ENCODE measurements at places on chromosomes 16 and 17.
A peak's percentile ranks its signal among the peaks of the same experiment; 100 is the strongest.

DNA sequence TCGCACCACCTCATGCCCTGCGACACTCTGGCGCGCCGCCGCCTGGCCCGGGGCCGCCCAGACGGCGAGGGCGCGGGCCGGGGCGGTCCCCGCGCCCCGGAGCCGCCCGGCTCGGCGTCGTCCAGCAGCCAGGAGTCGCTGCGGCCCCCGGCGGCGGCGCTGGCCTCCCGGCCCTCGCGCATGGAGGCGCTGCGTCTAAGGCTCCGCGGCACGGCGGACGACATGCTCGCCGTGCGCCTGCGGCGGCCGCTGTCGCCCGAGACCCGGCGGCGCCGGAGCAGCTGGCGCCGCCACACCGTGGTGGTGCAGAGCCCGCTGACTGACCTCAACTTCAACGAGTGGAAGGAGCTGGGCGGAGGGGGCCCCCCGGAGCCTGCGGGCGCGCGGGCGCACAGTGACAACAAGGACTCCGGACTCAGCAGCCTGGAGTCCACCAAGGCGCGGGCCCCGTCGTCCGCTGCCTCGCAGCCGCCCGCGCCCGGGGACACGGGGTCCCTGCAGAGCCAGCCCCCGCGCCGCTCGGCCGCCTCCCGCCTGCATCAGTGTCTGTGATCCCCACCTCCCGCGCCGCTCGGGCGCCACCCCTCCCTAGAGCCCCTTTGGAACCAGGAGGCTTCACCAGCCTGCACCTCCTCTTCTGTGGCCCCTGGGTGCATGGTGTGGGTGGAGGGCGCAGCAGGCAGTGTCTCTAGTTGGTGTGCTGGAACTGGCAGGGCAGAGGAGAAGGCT lies 82.3 kb downstream of the ARHGAP23 start:
- H3K36me3 ChIP-seq = peaks cover 5% of the 10 kb centered on the region
- no peak overlapping the region for H3K27ac ChIP-seq
- DNase-seq = no peak
- H3K4me3 ChIP-seq = peak overlapping the region; percentile 47
- H3K27me3 ChIP-seq = peaks cover 47% of the 10 kb centered on the region

DNA sequence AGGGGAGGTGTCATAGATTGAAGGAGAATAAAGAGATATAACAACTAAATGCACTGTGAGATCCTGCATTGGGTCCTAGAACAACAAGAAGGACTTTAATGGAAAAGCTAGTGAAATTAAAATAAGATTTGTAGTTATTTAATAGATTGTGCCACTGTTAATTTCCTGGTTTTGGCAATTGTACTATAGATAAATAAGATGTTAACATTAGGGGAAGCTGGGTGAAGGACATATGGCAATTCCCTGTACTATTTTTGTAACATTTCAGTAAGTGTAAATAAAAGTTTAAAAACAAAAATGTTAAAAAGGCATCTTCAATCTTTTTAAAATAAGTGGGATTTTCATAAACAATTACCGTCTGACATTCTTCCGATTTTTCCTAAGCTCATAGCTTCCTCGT lies 258.4 kb upstream of the AXIN2 start:
- peaks cover 13% of the 10 kb centered on the region for H3K27me3 ChIP-seq
- no peak for DNase-seq
- H3K36me3 ChIP-seq = peaks cover 3% of the 10 kb centered on the region
- no peaks in the 10 kb centered on the region for H3K4me1 ChIP-seq

DNA sequence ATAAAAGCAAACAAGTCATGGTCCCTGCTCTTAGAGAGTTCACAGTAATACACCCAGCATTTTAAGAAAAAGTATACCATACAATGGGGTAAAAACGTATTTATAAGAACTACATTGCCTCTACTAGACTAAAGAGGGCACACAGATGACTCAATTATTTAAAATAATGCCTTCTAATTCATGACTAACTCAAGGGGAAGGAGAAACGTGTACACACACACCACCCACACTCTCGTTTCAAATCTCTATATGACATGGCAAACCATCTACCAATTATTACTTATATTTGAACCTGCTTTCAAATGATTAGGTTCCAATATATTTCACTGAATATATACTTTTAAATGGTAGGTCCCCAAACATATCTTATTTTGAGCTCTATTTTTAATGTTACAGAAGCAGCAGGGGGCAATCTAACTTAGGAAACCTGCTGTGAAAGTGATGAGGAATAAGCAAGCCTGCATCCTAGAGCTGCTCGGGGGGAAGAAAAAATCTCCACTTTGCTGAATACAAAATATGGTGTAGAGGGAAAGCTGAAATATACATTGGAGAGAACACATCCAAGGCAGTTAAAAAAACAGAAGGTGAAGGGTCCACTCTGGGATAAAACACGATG lies 232.4 kb upstream of the PSMD7 start:
- no peak overlapping the region for H3K27ac ChIP-seq
- DNase-seq = no peak
- peaks cover 2% of the 10 kb centered on the region for H3K36me3 ChIP-seq
- peaks cover 18% of the 10 kb centered on the region for H3K27me3 ChIP-seq
- no peak overlapping the region for H3K4me3 ChIP-seq

GRCh38 chr16:88967830-88968588 lies 9.0 kb downstream of the CBFA2T3 start:
- peaks cover 10% of the 10 kb centered on the region for H3K4me1 ChIP-seq
- peak overlapping the region; percentile 78 for H3K4me3 ChIP-seq
- H3K27ac ChIP-seq = no peak overlapping the region
- DNase-seq = no peak
- H3K27me3 ChIP-seq = peaks cover 46% of the 10 kb centered on the region
- peaks cover 5% of the 10 kb centered on the region for H3K36me3 ChIP-seq

DNA sequence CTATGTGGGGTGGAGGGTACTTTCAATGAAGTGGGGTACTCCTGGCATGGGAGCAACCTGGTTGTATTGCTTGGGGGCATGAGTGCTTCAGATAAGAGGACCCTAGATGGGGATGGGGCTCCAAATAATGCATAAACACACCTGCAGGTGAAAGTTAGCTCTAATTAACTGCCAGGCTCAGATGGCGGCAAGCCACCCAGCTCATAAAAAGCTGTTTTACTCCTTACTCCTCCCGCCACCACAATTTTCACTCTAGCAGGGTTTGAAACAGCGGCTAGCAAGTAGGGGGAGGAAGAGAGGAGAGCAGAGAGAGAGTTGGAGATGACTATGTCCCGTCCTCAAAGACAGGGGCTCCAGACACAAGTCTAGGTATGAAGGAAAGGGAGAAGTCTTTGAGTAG lies 117.7 kb upstream of the WSCD1 start:
- no peaks in the 10 kb centered on the region for H3K4me1 ChIP-seq
- no peak for DNase-seq
- H3K27ac ChIP-seq = no peak overlapping the region
- H3K4me3 ChIP-seq = no peak overlapping the region
- H3K36me3 ChIP-seq = no peaks in the 10 kb centered on the region

DNA sequence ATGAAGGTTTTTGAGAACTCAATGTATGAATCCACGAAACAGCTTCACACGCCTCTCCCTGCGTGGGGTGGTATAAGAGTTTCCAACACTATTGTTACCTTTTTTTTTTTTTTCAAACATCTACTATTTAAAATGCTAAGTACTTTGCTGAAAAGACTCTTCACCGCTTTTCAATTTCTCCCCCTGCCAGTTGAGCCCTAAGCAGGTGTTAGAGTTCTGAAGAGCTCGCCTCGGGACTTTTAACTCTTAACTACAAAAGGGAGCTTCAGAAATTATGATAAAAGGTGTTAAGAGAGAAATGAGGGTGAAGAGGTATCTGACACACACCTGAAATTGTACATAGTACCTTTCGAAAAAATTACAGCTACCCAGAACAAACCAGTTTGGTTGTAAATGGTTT lies 20.9 kb upstream of the PSMD7 start:
- no peak overlapping the region for H3K4me3 ChIP-seq
- DNase-seq = no peak
- no peaks in the 10 kb centered on the region for H3K4me1 ChIP-seq
- peaks cover 3% of the 10 kb centered on the region for H3K36me3 ChIP-seq
- peaks cover 43% of the 10 kb centered on the region for H3K27me3 ChIP-seq

DNA sequence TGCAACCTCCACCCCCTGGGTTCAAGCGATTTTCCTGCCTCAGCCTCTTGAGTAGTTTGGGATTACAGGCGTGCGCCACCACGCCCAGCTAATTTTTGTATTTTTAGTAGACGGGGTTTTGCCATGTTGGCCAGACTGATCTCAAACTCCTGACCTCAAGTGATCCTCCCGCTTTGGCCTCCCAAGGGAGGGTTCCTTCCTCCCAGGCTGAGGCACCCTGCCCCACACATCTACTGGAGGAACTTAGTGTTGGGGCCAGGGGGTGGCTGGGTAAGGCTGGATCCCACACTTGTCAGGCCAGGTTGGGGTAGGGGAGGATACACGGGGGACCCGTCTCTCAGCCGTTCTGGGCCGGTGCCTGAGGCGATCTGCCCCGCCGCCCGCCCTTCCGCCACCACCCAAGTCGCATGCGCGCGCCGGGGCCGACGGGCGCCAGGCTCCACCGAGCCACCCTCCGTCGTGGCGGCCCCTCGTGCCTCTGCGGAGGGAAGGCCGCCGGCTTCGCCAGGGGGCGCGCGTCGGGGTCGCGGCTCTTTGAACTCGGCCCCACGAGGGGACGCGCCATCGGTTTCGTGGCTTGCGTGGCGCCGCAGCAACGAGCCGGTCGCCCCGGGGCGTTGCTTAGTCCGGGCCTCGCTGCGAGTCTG lies 15.9 kb downstream of the GRB7 start:
- DNase-seq = peak; percentile 67
- H3K4me3 ChIP-seq = peak overlapping the region; percentile 86
- no peaks in the 10 kb centered on the region for H3K27me3 ChIP-seq
- H3K27ac ChIP-seq = peak overlapping the region; percentile 16
- H3K36me3 ChIP-seq = no peaks in the 10 kb centered on the region
- H3K4me1 ChIP-seq = peaks cover 41% of the 10 kb centered on the region

GRCh38 chr16:76441876-76442275 lies 164.7 kb downstream of the CNTNAP4 start:
- DNase-seq = no peak
- H3K27ac ChIP-seq = no peak overlapping the region
- H3K27me3 ChIP-seq = no peaks in the 10 kb centered on the region
- H3K36me3 ChIP-seq = no peaks in the 10 kb centered on the region

GRCh38 chr17:81256616-81257015 lies 17.5 kb downstream of the NDUFAF8 start:
- no peak overlapping the region for H3K4me3 ChIP-seq
- H3K4me1 ChIP-seq = peaks cover 14% of the 10 kb centered on the region
- H3K27me3 ChIP-seq = no peaks in the 10 kb centered on the region
- no peak overlapping the region for H3K27ac ChIP-seq

- no peak for DNase-seq
- no peaks in the 10 kb centered on the region for H3K4me1 ChIP-seq
- H3K4me3 ChIP-seq = no peak overlapping the region
- no peaks in the 10 kb centered on the region for H3K36me3 ChIP-seq
- no peaks in the 10 kb centered on the region for H3K27me3 ChIP-seq
Observed at GRCh38 chr16:516301-516700, 11.2 kb upstream of the CAPN15 start.

GRCh38 chr16:64865069-64865696 lies 256.7 kb downstream of the CDH11 start:
- no peaks in the 10 kb centered on the region for H3K36me3 ChIP-seq
- H3K4me1 ChIP-seq = no peaks in the 10 kb centered on the region
- no peak overlapping the region for H3K27ac ChIP-seq
- H3K4me3 ChIP-seq = no peak overlapping the region

GRCh38 chr17:79045842-79046196 lies 21.9 kb downstream of the C1QTNF1 start:
- DNase-seq = peak; percentile 49
- H3K4me1 ChIP-seq = peaks cover 18% of the 10 kb centered on the region
- H3K27me3 ChIP-seq = peaks cover 24% of the 10 kb centered on the region
- H3K36me3 ChIP-seq = peaks cover 4% of the 10 kb centered on the region
- no peak overlapping the region for H3K27ac ChIP-seq

DNA sequence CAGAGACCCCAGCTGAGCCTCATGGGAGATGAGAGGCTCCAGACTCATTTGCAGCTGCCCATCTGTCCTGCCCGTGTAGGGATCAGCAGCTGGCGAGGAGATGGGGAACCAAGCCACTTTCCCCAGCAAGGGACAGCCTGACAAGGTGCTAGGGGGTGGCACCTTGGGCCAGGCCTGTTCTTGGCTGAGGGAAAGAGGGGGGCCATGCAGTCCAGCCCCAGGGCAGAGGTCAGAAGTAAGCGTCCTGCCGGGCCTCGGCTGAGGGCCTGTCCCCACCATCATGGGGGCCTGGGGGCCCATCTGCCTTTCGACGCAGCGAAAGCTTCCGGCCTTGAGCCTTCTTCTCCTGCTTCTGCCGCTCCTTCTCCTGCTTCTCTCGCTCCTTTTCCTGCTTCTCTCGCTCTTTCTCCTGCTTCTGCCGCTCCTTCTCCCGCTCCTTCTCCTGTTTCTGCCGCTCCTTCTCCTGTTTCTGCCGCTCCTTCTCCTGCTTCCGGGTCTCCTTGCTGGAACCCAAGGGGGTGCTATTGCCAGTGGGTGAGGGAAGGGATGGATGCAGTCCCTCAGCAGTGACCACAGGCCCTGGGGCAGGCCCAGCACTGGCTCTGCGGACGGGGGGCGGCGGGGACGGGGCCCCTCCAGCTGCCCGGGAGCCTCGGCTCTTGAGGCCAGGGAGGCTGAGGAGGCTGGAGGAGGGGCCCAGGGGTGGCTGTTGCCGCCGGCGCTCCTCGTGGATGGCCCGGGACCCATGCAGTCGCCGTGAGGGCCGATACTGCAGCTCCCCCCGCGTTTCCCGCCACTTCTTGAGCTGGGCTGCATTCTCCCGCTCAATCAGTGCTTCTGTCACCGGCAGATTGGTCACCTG lies 2.8 kb upstream of the CD2BP2 start:
- no peak overlapping the region for H3K27ac ChIP-seq
- no peak for DNase-seq
- peaks cover 8% of the 10 kb centered on the region for H3K36me3 ChIP-seq

DNA sequence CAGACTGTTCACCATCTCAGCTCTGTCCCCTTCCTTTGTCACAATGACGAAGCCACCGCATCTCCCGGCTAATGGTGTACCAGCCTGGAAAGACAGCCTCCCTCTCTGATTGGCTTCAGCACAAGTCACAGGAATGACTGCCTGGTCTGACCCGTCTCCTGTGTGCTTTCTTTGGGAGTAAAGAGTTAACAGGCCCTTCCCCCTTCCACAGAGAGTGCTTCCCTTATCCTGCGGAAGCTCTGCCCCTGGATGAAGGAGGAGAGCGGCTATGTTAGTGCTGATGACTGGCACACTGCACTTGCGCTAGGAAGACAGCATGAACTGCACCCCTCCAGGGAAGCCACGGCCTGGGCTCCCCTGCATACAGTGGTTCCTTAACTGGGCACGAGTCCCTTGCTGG lies 11.3 kb downstream of the USB1 start:
- no peak overlapping the region for H3K27ac ChIP-seq
- DNase-seq = no peak
- peaks cover 2% of the 10 kb centered on the region for H3K36me3 ChIP-seq
- peaks cover 2% of the 10 kb centered on the region for H3K4me1 ChIP-seq
- H3K27me3 ChIP-seq = no peaks in the 10 kb centered on the region

- H3K27me3 ChIP-seq = no peaks in the 10 kb centered on the region
- no peak for DNase-seq
- no peaks in the 10 kb centered on the region for H3K36me3 ChIP-seq
- no peak overlapping the region for H3K27ac ChIP-seq
- H3K4me1 ChIP-seq = no peaks in the 10 kb centered on the region
Observed at GRCh38 chr16:60945225-60945624, 1091.0 kb downstream of the CDH8 start.
